Cardiac muscle cell (in vitro differentiated cells and primary cell): ENCODE measurements at places on chromosomes 13 and 19. TPM values are rescaled to one million over a fixed set of nuclear protein-coding genes. Genes with fewer than 3 reads are reported as not detected.

The NEK5 gene
- polyA plus RNA-seq, result 0.34 and 0.71 TPM in 2 replicates

GRCh38 chr19:31160336-31160926 lies 188.8 kb downstream of the TSHZ3 start:
- DNase-seq, result no peak

GRCh38 chr13:41145136-41145908 lies 12.7 kb upstream of the KBTBD6 start:
- peak; percentile 27 for DNase-seq

DNA sequence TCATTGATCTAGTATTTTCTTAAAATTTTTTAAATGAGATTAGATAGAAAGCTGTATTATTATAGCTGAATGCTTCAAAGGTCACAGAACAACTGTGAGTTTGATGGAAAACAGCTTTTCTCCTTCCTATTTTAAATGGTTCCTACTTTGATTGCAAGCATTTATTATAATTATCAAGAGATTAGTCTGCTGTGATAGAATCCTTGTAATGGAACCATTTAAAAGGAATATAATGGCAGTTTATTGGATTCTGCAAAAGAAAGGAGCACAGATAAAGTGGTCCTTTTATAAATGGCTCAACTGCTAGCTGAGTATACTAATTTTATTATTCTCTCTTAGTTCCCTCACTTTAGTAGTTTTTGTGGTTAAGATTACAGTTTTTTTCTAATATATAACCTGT lies 87.0 kb downstream of the MAB21L1 start:
- no peak for DNase-seq

DNA sequence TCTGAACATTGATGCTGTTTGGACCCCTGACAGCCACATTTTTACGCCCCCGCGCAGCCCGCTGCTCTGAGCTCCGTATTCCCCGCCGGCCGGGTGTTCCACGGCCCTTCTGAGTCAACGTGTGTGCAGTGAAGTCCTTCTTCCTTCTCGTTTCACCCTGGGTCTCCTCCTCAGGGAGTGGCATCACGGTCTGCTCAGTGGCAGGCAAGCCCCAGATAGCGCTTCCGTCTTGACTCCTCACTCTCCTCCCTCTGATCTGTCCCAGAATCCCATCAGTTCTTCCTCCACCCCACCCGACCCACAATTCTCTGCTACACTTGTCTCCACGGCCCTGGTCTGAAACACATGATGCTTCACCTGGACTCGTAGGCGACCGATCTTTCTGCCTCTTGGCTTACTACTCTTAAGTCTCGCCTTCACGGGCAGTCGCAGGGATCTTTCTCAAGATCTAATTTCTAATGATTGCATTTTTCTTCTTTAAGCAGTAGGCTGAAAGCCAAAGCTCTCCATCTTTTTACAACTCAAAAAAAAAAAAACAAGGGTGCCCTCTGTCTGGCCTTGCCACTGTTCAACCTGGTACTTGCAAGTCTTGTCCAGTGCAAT lies 33.9 kb downstream of the CCNE1 start:
- DNase-seq, result peak; percentile 29

DNA sequence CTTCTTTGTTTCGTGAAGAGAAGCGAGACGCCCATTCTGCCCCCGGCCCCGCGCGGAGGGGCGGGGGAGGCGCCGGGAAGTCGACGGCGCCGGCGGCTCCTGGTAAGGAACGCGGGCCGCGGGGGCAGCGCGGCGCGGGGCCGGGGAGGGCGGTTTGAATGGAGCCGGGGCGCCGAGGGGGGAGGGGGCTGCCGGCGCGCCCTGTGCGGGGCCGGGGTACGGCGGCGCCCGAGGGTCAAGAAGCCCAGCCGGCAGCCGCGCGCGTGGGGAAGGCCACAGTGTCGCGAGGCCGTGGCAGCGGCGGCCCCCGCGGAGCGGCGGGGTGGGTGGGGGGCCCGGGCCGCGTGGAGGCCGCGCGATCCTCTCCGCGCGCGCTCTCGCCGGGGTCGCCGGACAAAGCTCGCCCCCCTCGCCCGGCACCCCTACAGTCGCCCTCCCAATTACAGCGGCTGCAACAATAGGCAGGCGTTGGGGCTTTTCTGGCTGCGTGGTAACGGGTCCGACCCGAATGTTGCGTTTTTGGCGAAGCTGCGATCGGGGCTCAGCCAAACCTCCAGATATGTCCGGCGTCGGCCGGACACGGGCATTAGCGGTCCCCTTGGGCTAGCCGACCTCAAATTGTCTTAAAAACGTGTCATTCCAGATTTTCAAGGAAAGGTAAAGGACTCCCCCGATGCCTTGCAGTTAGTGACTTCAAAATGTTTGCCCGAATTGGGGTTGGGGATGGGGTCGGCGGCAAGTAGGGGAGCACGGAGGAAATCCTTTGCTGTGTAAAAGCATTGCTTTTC lies 437 bp downstream of the SMARCA4 start:
- DNase-seq, result peak; percentile 60

- DNase-seq, result no peak
Observed at GRCh38 chr19:4965061-4965460, 3.9 kb upstream of the KDM4B start.

DNA sequence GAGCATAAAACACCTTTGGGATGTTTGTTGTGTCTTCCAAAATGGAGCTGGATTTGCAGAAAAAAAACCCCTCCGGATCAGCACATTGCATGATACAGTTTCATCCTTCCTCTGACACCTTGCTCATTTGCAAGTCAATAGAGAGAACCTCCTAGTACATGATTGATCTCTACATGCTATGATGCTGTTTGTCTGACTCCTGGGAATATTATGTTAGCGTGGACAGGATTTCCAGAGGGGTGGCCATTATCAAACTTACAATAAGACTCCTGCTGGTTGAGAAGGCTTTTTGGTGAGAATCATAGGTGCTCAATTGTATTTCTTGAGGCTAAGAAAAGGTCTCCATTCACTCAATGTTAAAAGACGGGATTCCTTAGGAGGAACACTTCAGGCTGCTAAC lies 75.9 kb upstream of the SCEL start:
- no peak for DNase-seq

DNA sequence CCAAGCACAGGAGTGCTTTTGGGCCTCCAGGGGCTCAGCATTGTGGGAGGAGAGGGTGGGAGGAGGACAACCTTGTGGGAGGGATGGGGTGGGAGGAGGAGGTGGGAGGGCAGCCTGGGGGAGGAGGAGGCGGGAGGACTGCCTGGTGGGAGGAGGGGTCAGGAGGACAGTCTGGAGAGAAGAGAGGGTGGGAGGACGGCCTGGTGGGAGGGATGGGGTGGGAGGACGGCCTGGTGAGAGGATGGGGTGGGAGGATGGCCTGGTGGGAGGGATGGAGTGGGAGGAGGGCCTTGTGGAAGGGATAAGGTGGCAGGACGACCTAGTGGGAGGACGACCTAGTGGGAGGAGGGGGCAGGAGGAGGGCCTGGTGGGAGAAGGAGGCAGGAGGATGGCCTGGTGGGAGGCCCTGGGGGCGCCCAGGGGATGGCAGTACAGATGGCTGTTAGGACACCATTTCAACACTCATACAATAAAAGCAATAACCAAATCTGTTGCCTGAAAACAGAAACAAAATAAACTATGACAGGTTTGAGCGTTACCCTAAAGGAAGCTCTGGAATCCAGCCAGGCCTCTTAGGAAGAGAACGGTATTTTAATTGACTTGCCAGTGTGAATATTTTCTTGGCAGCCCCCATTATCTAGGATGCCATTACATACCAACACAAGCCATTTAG lies 63.7 kb downstream of the CRYL1 start:
- peak; percentile 73 for DNase-seq

The TEX29 gene
- not detected in 2 replicates for polyA plus RNA-seq

The TGFBR3L gene
- 2.6 and 11.8 TPM in 2 replicates for polyA plus RNA-seq
